Uterine smooth muscle cell (primary cell): ENCODE measurements at places on chromosomes 13 and 19. TPM values are rescaled to one million over a fixed set of nuclear protein-coding genes. Genes with fewer than 3 reads are reported as not detected.

Gene ZNF486
- total RNA-seq = 7.2 and 8.7 TPM in 2 replicates

Gene ZNF763
- total RNA-seq = 0.55 and 1.1 TPM in 2 replicates

Gene ATP4B
- not detected in 2 replicates for total RNA-seq

Gene TEX29
- not detected in 2 replicates for total RNA-seq
